ENCODE measurements at places on chromosomes 1 and 21.

DNA sequence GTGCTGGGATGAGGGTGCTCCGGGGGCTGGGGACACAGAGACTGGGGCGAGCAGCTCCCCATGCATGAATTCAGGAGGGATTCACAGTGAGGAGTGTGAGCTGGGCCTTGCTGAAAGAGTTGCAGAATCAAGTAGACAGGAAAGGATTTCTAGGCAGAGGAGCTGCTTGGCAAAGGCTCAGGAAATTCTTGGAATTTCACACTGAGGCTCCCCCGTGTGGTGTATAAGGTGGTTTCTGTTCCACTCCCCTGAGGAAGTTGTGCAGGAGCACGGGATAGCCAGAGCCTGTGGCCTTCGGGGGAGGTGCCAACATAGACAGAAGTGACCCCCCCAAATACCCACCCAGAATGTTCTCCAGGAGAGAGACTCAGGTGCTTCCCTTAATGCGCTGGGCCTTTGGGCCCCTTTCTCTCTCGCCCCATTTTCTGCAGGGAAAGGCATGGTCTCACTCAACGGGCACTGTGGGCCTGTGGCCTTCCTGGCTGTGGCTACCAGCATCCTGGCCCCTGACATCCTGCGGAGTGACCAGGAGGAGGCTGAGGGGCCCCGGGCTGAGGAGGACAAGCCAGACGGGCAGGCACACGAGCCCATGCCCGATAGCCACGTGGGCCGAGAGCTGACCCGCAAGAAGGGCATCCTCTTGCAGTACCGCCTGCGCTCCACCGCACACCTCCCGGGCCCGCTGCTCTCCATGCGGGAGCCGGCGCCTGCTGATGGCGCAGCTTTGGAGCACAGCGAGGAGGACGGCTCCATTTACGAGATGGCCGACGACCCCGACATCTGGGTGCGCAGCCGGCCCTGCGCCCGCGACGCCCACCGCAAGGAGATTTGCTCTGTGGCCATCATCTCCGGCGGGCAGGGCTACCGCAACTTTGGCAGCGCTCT lies 58.5 kb upstream of the ACTL8 start:
- DNase-seq: no peak

DNA sequence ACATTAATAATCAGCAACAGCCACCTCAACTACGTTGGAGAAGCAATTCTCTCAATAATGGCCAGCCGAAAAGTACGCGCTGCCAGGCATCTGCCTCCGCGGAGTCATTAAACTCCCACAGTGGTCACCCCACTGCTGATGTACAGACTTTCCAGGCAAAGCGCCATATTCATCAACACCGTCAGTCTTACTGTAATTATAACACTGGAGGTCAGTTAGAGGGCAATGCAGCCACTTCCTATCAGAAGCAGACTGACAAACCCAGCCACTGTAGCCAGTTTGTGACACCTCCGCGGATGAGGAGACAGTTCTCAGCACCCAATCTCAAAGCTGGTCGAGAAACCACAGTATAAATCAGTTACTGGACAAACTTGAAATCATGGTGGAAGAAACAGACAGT lies 93.9 kb downstream of the KIF1B start:
- no peak for DNase-seq

- DNase-seq: no peak
Measured at GRCh38 chr1:3819771-3820200, 23.5 kb upstream of the LRRC47 start.

- no peak for DNase-seq
Measured at GRCh38 chr1:23524716-23525401, 6.2 kb downstream of the E2F2 start.

DNA sequence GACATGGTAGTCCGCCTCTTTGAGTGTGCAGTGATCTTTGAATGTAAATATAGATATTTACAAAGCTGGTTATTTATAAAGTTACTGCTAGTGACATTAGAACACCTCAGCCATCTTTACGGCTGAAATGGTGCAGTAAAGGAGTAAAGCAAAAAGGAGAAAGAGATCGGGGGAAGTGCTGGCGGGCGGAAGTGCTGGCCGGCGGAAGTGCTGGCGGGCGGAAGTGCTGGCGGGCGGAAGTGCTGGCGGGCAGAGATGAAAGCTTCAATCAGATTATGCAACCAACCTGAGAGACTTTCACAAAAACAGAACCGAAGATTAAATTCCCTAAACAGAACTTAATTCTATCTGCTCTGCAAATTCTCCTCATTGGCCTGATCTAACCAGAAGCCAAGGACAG lies 1.4 kb upstream of the OR14A16 start:
- DNase-seq: no peak

DNA sequence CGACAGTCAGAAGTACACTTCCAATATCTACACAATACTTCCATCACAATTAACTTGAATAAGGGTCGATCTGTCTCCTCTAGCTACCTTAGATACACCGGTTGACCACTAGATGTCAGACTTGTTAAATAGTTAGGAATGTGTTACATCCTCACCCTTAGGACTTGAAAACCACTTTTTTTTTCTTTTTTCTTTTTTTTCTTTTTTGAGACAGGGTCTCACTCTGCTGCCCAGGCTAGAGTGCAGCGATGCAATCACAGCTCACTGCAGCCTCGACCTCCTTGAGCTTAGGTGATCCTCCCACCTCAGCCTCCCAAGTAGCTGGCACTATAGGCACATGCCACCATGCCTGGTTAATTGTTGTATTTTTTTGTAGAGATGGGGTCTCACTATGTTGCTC lies 120.4 kb upstream of the GREM2 start:
- DNase-seq: no peak

DNA sequence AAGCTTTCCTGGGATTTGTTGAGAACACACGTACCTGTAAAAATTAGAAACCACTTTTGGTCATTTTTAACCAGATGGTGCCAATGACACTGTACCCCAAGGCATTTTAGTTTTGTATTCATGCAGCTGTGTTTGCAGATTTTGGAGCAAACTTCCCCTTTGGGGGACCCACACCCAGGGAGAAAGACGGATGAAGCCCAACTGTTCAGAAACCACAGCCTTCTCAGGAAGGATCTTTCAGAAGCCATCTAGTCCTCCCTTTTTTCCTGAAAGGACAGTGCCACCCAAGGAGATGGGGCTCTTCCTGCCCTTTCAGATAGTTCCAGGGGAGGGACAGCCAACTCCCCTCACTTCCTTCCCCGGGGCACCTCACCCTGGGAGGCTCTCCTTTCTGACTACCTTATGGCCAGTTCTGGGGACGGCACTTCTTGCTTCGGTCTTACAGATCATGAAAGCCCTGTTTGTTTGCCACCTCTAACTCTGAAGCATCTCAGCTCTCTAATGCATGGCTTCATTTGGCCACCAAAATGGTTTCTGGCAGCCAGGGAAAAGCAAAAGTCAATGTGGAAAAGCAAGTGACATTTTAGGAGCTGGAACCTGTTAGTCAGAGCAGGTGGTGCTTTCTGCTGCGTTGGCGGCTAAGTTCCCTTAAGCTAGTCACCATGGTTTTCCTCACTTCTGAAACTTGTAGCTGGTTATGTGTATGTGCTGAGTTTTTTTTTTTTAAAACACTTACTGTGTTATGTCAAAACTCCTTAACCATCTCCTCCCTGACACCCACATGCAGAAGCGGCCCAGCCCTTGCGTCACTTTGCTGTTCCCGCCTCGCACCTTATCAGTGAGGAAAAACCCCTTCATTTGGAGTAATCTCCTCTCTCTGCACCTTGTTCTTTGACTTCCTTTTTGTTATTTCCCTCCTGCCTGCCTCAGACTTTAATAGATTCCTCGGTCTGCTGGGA lies 10.1 kb downstream of the TMCC2 start:
- DNase-seq: no peak

- no peak for DNase-seq
Measured at GRCh38 chr1:31897526-31898100, 40.6 kb downstream of the PTP4A2 start.

DNA sequence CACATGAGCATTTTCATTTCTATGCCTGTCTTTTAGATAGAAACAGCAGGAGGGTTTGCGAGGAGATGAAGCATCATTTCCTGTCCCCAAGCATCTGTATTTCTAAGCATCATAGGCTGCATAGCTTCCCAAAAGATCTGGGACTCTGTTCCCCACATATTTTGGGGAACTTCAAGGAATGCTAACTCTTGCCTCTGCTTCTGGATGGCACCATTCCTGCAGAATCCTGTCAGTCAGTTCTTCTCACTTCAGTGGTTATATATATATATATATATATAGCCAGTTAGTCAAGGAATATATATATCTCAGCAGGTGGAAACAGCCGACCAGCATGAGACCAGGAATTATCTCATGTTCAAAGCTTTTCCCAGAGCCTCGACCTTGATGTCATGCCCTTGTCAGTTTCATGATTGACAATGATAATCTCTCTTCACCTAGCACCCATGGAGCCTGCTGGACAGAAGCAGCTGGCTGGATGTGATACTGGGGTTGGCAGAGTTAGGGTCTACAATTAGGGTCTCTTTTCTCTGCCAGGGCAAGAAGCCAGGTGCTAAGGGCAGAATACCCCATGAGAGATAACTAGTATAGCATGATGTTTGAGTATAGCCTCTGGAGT lies 2.4 kb downstream of the PFKFB2 start:
- no peak for DNase-seq

DNA sequence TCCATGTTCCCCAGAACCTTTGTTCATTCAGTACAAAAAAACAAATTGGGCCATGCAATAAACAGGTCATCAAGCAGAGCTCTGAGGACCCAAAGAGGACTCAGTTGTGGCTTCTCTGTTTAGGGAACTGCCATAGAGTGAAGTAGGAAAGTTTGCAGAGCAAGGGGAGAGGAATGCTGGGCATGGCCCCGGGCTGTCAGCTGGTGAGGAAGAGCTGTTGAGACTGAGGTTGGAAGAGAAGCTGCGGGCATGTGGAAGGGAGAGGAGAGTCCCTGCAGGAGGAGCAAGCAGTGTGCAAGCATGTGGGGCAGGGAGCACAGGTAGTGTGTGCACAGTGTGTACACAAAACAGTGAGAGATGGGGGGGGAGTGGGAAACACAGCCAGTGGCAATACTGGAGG lies 71.8 kb downstream of the NTPCR start:
- DNase-seq: no peak

DNA sequence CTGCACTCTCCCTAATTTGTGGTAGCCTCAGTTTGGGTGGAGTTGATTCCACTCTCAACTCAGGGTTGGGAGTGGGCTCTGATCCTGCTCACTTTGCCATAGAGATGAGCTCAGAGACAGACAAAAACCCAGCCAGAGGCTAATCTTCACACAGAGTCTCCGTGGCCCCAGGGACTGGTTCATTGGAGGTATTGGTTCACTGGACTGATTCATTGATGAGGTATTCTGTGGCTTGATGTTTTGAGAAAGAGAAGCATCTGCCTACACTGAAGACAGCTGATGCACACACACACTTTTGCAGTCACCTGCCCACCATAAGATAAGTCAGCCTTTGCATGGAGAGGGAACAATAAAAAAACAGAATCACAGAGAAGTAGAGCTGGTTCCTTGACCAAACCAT lies 183.8 kb downstream of the AJAP1 start:
- DNase-seq: no peak

DNA sequence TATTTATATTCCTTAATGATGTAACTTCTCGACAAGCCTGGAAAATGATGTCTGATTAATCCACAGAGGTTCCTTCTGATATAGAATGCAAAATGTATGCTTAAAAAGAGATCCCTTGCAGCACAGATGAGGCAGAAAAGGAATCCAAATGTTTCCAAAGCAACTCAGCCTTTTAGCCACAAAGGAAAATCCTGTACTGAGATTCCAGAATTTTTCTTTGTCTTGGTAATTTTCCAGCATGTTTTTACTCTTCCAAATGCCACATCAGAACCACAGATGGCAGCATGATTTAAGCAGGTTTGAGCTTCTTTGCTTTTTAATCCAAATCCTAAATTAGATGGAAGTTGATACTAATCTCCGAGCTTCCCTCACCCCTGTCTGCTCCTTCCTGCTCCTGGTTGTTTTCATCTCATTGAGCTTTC lies 176.4 kb upstream of the PALMD start:
- no peak for DNase-seq
